Thoracic aorta (tissue), 2 donors: ENCODE measurements at places on chromosomes 1 and 21. TPM values are rescaled to one million over a fixed set of nuclear protein-coding genes. Genes with fewer than 3 reads are reported as not detected.

DNA sequence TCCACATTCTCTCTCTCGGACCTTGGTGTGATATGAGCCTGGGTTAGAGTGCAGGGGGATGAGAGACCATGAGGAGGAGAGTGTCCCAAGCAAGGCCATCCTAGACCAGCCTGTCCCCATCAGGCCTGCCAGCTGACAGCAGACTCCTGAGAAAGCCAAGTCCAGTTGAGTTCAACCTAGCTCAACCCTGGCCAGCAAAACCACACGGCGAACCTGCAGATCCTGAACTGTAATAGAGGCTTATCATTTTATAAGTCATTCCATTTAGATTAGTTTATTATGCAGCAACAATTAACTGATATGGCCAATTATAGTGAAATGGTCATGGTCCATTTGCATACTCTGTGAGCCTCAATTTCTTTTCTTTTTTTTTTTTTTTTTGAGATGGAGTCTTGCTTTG is 36.4 kb upstream of the ARHGEF10L start:
- no peak for DNase-seq

DNA sequence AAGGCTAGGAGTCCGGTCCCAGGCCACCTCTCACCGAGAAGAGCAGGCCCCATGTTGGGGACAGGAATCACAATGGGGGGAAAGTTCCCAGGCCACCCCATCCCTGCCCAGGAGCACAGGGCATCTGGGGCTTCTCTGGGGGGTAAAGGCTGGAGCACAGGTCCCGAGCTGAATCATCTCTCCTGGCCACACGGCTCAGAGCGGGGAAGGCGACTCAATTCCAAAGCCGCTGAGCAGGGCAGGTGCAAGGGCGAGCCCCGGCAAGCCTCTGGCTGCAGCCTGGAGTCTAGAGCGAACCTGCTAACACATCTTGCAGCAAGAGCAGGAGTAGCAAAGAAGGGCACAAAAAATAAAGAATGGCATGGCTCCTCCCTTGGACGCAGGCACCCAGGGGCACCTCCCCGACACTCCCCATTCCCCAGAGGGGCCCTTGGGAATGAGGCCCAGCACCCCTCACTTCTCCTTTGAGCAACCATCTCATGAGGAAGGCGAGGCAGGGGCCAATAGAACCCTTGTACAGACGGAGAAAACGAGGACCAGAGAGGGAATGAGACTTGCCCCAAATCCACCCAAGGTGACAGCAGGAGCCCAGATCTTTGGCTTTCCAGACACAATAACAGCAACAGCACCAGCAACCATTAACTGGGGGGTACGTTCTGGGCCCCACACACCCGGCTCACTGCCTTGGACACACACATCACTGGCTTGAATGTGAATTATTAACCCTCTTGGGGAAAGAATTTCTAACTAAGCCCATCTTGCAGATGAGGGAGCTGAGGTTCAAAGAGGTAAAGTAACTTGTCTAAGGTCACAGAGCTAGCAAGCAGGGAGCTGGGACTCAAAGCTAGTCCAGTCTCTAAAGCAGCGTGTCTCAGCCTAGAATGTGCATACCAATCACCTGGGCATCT is 20.7 kb upstream of the ALDH4A1 start:
- DNase-seq: no peak

GRCh38 chr1:225465793-225466517 is 38.1 kb upstream of the LBR start:
- no peak for DNase-seq

DNA sequence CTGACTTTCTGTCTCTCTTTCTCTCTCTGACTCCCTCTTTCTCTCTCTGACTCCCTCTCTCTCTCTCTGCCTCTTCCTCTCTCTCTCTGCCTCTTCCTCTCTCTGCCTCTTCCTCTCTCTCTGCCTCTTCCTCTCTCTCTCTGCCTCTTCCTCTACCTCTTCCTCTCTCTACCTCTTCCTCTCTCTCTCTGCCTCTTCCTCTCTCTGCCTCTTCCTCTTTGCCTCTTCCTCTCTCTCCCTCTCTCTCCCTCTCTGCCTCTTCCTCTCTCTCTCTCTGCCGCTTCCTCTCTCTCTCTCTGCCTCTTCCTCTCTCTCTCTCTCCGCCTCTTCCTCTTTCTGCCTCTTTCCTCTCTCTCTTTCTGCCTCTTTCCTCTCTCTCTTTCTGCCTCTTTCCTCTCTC is 18.6 kb upstream of the ANKRD45 start:
- no peak for DNase-seq

DNA sequence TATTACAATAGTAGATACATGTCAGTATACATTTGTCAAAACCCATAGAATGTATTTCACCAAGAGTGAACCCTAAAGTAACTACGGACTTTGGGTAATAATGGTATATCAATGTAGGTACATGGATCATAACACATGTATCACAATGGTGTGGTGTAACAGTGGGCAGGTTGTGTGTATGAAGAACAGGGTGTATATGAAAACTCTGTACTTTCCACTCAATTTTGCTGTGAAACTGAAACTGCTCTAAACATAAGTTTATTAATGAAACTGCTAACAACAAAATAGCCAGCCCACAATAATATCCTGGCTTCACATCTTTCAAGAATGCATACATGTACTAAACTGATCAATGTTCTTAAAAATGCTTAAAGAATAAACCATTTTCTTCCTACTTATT is 90.2 kb downstream of the RUSC1 start:
- no peak for DNase-seq

DNA sequence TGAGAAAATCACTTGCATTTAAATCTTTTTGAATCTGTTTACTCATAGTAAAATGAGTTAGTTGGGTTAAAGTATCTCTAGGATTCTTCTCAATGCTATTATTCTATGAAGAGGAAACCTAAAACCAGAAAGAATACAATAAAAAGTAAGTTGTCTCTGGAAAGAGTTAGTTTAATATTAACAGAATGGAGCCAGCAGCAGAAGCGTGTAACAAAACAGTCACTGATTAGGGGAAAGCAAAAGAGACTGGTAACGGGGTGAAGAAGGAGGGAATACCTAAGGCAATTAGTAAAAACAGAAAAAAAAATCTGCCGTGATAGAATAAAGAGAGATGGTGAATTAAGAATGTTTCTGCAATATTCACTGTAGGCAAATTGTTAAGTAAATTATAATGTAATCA is 60.0 kb downstream of the NRDC start:
- DNase-seq: no peak

DNA sequence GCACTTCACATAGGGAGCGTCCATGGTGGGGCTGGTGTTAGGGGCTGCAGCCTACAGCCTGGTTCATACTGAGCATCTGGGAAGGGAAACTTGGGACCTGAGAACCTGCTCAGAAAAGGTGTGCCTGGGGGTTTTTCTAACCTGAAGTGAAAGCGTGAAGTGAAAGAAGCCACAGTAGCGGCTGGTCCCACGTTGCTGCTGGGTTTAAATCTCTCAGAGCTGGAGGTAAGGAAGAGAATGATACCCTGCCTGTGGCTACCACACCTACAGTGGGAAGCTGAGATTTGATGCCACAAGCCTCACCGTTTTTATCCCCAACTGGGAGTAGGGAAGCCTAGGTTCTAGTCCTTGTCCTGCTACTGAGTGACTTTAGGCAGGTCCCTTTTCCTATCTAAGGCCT is 21.0 kb upstream of the FUCA1 start:
- no peak for DNase-seq

- no peak for DNase-seq
Observed at GRCh38 chr1:170221495-170221894, 75.7 kb downstream of the NTMT2 start.

The PPM1J gene
- 2.7 TPM for total RNA-seq

The DNAJC28 gene
- total RNA-seq: 0.42 TPM

The DISP3 gene
- not detected for total RNA-seq
